Activated CD8-positive, alpha-beta memory T cell treated with anti-CD3 and anti-CD28 coated beads, Interleukin-2, amount 10 ng/mL, durations not matched to agents 7 days and 5 days (primary cell): ENCODE measurements at places on chromosomes 1 and 21. TPM values are rescaled to one million over a fixed set of nuclear protein-coding genes. Genes with fewer than 3 reads are reported as not detected.

DNA sequence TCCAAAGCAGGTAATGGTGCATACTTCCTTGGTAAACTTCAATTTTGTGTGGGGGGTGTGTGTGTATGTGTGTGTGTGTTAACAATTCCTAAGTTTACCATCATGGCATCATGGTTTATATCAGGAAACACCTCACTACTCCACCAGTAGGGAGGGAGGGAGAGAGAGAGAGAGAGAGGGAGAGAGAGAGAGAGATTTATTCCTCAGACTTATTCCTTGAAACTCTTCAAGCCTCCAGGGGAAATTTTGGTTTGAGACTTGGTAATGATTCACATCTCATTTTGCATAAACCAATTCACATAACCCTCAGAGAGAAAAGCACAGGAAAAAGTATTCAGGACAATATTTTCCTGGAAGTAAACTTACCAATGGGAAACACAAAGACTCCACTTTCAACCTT is 115.0 kb downstream of the TTLL7 start:
- no peak for DNase-seq

DNA sequence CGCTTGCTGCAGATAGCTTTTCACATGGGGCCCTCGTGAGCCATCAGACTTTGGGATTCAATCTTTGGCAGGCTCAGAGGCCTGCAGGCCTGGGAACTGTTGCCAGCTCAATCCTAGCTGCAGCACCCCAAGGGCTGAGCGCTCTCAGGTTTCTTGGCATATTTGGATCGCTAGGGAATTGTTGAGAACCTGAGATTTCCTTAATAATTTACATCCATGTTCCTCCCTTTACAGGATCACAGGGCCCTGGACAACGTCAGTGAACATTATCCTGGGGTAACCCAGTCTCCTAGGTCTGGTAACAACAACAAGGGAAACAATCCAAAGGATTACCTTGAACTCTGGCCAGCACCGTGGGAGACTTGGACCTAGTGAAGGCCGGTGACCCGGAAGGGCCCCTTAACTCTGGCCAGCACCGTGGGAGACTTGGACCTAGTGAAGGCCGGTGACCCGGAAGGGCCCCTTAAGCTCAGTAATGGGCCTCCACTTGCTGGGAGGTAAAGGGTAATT is 49.3 kb upstream of the NEK2 start:
- no peak for DNase-seq

- DNase-seq, result no peak
These were observed 119.7 kb upstream of the ZNF648 start for GRCh38 chr1:182181167-182181572.

DNA sequence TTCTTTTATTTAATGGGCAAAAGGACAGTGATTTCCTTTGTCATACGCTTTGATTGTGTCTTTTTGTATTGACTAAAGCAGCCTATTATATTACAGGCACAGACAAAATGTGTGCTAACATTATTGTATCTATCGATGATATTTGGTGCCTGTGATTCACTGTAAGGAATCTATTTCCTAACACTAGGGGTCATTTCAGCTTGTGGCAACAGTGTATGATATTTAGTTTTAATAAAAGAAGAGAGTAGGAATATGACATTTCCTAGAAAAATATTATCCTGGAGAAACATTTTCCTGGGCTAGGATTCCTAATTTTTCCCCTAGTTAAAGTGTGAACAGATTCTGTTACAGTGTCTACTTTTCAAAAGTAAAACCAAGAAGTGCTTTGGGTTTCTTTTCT is 42.8 kb downstream of the TYW3 start:
- no peak for DNase-seq

DNA sequence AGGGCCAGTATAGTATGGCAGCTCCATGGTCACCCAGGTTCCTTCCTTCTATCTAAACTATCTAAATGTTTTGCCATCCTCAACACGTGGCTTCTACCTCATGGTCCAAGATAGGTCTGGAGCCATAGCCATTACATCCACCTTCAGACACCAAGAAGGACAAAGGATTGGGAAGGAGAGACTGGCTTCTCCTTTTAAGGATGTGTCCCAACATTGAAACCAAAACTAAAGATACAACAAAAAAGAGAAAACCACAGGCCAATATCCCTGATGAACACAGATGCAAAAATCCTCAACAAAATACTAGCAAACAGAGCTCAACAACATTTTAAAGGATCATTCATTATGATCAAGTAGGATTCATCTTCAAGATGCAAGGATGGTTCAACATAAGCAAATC is 24.8 kb downstream of the HSD11B1 start:
- no peak for DNase-seq

DNA sequence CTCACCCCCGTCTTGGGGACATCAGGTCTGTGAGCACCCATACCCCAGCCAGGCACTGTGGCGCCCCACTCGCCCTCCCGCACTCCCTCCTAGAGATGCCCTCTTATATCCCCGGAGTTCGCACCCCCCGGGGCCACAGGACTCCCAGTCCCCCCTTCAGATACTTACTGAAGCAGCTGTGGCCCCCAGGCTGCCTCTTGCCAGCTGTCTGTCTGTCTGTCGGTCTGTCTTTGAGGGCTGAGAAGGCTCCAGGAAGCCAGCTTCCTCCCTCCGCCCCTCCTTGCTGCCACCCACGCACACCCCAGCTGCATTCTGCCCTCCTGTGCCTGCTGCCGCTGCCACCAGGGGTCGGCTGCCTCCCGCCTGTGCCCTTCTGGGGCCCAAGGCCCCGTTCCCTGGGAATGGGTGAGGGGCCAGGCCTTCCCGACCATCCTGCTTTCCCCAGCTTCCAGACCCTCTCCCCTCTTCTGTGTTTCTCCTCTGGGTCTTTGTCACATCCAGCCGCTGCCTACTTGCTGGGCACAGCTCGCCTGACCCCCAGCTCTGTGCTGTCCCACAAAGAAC is at the start of gene PTPN7:
Gene PTPN7 (minus strand): TSS at position 226 of the 564 bp plus-strand sequence. CDS start 1,200 bp downstream, outside the sequence.
- DNase-seq, result peak; percentile 87

DNA sequence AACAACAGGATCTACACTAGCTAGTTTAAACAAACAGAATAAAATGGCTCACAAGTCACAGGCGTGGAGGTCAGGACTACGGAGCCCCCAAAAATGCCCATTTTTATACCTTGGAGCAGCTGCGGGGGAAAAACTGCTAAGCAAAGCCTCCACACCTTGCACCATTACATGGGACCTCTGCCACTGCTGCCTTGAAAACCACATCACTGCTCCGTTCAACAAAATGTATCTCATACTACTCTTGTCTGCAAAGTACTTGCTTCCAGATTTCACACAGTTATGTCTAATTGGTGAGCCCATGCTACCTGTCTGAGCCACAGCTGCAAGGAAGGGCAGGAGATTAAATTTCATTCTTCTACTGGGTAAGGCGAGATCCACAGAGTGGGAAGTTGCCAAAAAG is 24.4 kb downstream of the MRPL39 start:
- DNase-seq, result no peak

DNA sequence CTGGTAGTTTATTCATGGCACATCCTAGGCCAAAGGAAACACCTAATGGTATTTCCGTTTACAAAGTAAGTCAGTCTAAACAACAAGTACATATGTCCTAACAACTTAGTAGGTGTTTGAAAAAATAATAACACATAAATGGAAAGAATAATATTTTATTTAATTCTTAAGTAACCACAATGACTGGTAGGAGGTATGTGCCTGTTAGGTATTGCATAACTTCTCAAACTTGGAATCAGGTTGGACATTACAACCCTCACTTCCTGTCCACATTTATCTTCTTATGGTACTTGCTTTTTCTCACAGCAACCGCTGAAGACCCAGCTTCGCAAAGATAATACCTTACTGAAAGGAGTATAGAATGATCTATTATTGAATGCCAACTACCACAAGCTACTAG is 64.2 kb downstream of the VPS13D start:
- DNase-seq, result no peak

GRCh38 chr1:50415235-50416149 is 7.8 kb downstream of the DMRTA2 start:
- DNase-seq, result no peak

- no peak for DNase-seq
These were observed 485.4 kb upstream of the LRRC7 start for GRCh38 chr1:69082312-69082711.

The ALG14 gene
- total RNA-seq, result 2.6 TPM

The MNDA gene
- total RNA-seq, result not detected

The ST6GALNAC3 gene
- 0.88 TPM for total RNA-seq

- DNase-seq, result no peak
These were observed 128.6 kb downstream of the ST6GALNAC3 start for GRCh38 chr1:76203127-76203526.

DNA sequence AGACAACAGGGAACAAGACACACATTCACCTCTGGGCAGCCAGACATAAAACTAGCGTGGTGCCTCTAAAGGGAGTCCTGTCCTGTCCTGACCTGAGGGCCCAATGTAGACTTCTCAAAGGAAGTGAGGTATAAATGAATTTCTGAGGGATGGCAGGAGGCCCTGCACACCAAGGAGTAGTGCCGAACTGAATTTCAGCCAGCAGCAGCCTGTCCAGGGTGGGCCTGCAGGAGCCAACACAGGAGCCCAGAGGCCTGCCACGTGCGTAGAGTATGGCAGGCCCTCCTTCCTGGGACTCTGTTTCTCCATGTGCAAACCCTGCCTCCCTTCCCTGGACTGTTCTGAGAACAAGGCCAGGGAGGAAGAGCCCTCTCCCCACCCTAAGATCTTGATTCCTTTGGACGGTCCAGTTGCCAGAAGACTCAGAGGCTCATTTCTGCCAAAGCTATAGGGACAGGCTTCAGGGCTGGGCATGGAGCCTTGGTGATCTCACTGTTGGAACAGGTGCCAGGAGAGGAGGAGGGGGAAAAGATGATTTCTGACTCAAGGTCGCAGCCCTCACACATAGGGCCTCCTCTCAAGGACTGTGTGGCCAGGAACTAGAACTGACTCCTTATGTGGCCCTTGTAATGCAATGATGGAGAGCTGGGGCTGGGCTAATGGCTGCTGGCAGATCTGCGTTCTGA is 1.8 kb upstream of the FABP3 start:
- DNase-seq, result no peak

- no peak for DNase-seq
These were observed 54.2 kb downstream of the JAK1 start for GRCh38 chr1:64912191-64912590.

The LMOD1 gene
- total RNA-seq, result not detected

The KRTAP10-11 gene
- not detected for total RNA-seq

DNA sequence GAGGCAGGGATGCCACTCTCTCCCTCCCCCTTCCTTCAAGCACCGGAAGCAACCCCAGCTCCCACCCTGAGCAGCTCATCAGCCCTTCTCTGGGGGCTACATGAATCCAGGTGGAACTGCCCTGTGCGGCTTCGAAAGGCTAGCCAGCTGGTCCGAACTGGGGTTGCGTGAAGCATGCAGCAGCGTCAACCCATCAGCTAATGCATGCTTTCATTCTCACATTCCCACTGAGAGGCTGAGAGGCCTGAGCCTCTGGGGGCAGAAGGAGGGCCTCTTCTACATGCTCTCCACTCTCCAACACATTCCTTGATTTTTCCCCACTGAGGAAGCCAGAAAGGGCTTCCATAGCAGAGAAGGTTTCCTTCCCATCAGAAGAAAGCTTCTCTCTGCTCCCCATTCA is 5.6 kb downstream of the RXRG start:
- DNase-seq, result no peak

The ITGB2 gene
- total RNA-seq, result 336 TPM

DNA sequence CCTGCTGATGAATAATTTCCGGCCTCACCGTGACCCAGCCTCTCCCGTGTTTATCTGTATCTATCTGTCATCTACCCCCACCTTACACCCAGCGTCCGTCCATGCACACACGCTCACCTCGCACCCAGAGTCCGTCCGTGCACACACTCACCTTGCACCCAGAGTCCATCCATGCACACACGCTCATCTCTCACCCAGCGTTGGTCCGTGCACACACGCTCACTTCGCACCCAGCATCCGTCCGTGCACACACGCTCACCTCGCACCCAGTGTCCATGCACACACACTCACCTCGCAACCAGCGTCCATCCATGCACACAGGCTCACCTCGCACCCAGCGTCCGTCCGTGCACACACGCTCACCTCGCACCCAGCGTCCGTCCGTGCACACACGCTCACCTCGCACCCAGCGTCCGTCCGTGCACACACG is 25.0 kb upstream of the COL18A1 start:
- DNase-seq, result no peak

GRCh38 chr1:4549930-4550329 is 104.5 kb upstream of the AJAP1 start:
- no peak for DNase-seq

GRCh38 chr1:79693441-79694114 is 687.0 kb upstream of the ADGRL4 start:
- no peak for DNase-seq

DNA sequence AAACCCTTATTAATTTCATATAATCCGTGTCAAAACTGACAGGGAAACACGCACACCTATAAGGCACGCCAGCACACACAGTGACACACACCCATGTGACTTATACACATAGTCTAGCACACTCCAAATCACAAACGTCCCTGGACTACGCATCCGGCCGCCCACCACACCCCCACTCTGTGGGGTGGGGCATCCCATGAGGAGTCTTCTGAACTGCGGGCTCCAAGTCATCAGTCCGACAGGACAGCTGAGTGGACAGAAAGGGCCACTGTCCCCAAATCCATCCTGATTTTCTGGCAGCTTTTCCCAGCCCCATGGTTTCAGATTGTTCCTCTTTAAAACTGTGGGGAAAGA is 829 bp downstream of the PEA15 start:
- DNase-seq, result peak; percentile 68

GRCh38 chr1:59340411-59341307 is 43.8 kb downstream of the FGGY start:
- no peak for DNase-seq

DNA sequence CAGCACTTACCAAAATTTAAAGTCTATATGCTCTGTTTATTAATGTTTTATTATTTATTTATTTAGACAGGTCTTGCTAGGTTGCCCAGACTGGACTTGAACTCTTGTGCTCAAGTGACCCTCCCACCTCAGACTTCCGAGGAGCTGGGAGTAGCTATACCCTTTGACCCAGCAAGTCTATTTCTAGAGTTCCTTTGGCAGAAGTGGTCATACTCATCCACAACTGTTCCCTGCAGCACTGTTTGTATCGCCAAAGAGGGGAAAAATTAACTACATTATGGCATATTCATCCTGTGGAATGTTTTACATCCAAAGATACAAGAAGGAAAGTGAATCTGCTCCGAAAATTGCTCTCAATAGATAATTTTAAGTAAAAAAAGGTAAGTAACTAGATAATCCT is 28.5 kb downstream of the CACNA1S start:
- DNase-seq, result no peak

The EFNA1 gene
- total RNA-seq, result not detected

The VAV3 gene
- 3.1 TPM for total RNA-seq

DNA sequence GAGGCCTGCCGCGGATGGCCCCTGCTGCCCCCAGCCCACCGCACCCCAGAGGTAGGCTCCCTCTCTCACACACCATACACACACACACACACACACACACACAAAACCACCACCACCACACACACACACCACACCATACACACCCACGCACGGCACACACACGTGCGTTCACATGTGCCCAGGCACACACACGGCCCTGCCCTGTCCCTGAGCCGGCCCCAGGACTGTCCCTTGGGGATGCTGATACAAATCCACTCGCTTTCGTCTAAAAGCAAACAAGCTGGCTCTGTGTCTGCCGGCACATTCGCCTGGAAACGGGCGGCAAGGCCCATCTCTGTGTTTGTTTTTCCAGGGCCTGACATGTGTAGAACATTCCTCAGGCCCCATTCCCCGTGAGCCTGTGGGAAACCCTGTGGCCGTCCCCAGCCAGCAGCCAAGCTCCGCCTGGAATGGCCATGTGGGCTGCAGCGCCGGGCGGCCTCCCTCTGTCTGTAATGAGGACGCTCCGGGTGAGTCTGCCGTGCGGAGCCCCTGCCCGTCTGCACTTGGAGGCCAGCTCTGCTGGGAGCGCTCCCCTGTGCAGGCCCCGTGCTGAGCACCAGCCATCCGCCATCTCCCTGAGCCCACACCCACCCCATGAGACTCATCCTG is 67.4 kb downstream of the DMRTB1 start:
- no peak for DNase-seq
